ENCODE measurements at places on chromosomes 2 and 18. TPM values are rescaled to one million over a fixed set of nuclear protein-coding genes. Genes with fewer than 3 reads are reported as not detected.
A peak's percentile ranks its signal among the peaks of the same experiment; 100 is the strongest.

DNA sequence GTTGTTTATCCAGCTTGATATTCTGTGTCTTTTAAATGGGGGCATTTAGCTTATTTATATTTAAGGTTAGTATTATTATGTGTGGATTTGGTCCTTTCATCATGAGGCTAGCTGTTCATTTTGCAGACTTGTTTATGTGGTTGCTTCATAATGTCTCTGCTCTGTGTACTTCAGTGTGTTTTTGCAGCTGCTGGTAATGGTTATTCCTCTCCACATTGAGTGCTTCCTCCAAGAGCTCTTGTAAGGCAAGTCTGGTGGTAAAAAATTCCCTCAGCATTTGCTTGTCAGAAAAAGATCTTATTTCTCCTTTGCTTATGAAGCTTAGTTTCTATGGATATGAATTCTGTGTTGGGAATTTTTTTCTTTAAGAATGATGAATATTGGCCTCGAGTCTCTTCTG, 47.8 kb upstream of the NT5C1B start:
- no peak for DNase-seq

DNA sequence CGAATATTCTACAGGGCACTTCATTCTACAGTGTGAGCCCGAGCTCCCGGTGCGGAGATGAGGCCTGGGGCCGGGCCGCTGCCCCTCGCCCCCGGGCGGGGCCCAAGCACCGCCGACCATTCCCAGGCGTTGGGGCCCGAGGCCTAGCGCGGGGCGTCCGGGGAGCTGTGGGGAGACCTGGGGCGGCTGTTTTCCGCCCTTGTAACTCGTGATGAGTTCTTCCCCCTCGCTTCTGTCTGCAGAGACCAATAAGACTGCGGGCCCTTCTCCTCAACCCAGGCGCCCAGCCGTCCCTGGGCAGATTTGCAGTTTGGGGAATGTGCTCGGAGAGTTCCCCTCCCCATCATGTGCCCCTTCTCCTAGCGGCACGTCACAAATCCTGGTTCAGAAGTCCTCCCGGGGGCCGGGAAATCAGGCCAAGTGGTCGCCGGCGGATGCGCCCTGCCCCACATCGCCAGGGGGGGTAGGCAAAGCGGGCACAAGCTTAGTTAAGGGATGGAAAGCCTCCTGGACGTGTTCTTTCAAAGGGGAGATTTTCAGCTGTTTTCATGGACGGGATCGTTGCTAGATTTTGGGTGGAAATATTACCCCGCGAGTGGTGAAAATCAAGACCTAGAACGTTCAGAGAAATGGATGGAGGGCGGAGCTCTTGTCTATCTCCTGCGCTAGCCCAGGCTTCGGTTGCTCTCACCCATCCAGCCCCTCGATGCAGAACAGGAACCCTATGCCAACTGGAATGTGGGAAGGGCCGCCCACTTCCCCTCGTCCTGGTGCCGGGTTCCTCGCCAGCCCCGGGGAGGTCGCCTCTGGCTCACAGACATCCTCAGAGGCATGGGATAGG, 18.8 kb upstream of the HAAO start:
- DNase-seq, result peak; percentile 57

GRCh38 chr18:23573626-23574431, 12.5 kb downstream of the NPC1 start:
- DNase-seq, result peak; percentile 68

DNA sequence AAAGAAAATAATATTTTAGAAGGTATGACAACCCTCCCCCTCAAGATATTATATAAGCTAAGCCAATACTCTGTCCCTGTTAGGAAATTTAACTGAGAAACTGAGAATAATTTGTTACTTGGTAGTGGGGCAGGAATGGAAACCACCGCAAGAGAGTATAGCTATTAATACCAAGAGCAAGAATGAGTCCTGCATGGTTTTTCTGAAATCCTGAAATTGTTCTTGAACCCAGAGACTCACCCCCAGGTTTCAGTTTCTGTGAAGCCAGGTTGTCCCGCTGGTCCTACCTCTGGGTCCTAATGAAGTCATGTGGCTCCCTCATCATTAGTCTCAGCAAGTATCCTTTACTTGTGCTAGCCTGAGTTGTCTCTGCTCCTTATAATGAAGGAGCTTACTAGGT, 671.0 kb upstream of the ACVR2A start:
- no peak for DNase-seq

DNA sequence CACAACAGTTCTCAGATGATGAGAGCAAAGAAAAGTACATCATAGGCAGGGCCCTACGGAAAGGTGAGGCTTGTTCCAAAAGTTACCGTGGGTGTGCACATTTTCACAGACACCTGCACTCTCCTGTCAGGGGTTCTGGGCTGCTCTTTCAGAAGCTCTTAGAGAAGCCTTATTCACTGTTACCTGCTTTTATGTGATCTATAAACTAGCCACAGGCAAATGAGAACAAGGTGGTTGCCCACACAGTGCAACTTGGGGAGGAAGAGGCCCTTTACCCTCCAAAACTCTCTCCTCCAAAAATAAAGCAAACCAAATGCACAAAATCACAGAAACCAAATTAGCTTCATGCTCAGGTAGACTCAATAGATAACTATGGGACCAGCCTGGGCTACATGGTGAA, 11.1 kb upstream of the CUL3 start:
- DNase-seq, result no peak

GRCh38 chr2:65215946-65216345, 11.7 kb upstream of the ACTR2 start:
- no peak for DNase-seq

- no peak for DNase-seq
Observed at GRCh38 chr2:11955314-11955713, 208.9 kb downstream of the LPIN1 start.

- DNase-seq, result peak; percentile 54
Observed at GRCh38 chr2:189791338-189792042, 7.2 kb downstream of the PMS1 start.

DNA sequence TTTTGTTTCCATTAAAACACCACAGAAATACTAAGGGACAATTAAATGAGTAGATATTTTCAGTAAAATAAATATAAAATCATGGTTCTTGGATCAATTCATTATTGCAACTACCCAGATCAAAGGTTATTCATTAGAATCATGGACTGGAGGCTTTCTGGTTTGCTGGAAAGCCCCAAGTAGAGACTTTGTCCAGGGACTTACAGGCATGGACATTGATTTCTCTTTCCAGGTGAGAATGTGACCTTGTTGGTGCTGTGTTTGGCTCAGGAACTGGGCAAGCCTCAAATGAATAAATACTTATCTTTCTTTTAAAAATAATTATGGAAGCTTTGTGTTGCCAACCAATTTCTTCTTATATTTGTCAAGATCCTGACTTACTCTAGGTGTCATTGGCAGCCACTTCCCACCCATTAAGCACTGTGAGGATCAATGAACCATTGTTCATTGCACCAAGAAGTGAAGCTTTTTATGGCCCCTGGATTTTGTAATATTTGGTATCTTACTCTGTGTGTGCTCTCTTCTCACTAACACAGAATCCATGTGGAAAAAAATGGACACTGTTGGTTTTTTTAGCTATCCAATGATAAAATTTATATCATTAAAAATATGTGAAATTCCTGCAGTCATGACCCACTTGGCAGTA, 205.8 kb upstream of the NRXN1 start:
- no peak for DNase-seq

DNA sequence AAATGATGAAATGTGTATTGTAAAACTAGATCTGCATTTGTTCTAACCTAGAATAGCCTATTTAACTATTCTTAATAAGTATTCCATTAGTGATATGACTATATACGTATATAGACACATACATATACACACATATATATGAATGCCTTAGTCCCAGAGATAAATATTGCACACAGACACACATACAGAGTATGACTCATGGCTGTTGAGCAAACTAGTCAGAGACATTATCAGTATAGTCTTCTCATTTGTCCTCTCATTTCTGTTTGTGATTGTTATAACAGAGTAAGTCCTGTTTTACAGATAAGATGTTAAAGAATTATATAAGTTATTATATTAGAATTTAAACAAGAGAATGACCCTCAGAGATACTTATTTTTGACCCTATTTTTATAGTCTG, 202.5 kb downstream of the CCDC102B start:
- no peak for DNase-seq

DNA sequence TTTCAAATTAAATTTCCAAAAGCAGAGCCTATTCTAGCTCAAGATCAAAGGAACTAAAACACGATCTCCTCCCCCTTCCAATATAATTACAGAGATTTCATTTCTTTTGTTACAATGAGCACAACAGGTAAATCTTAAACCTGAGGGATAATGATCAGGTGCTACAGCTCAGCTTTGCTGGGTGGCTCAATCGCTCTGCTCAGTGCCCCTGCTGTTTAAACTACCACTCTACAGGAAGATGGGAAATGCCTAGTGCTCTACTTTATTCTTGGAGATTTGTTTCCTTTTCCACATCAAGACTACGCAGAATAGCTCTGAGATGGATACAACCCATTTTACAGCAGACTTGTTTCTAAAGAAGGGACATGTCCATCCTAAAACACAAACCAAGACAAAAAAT, 162.3 kb downstream of the TCF4 start:
- DNase-seq, result no peak

- no peak for DNase-seq
Observed at GRCh38 chr2:154173919-154174318, 302.2 kb downstream of the GALNT13 start.

DNA sequence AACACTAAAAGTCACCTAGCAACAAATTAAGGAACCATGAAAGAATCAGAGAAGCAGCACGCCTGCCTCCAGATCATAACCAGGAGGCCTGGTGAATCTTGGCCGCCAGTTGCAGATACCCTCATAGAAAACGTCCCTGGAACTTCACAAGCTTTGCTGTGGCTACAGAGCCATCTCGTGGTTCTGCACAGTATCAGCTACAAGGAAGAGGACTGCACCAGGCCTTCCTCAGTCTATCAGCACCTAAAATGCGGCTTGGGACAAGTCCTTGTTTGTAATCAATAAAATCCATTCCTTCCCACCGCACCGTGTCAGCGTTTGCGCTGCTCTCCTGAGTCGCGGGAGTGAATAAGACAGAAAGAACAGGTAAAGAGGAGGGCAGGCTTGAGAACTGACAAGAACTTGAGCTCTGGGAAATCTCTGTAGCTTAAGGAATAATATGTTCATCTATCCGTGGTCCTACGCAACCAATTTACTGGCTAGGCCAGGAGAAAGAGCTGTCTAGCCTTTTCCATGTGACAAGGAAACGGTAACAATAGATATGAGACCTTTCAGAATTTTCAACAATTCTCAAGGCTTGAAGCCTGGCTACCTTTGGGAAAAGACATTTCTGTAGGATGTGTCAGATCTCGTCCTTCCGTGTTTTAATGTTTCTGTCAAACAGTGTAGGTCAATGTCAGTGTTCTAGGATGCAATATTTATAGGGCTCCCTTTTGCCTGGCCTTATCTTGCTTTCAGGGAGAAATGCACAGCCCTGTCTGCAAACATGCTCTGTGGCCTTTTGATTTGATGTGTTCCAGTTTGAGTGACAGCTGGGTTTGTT, 128.5 kb upstream of the RAB12 start:
- no peak for DNase-seq

GRCh38 chr2:40353231-40353630, 98.7 kb downstream of the SLC8A1 start:
- no peak for DNase-seq

DNA sequence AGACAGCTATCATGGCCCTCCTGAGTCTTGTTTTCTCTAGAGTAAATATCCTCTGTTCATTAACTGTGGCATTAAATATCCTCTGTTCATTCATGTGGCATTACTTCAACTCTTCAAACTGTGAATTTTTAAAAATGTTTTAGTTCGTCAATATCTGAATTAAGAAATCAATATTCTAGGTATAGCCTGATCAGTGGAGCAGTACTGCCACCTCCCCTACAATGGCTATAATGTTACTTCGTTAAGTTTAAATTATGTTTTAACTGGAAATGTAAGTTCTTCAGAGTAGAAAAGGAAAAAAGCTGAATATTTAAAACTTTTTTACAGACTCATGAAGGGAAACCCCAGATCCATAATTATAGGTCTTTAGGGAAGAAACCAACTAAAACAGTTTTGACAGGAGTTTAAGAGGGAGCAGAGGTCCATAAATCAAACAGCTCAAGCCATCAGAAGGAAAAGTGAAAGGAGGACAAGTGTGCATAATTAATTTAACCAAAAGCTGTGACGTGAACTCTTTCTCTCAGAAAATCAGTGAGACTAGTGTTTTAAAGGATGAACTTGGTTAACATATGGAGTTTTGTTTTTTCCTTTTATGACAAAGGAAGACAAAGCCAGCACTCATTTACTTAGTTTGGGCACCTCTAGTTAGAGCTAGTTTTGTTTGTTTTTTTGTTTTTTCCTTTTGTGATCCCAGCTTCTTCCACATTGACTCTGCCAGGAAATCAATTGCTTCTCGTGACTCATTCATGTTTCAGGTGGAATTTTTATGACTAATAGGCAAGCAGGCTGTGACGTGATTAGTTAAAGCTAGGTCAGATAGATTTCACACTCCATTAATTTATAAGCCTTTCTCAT, 44.9 kb downstream of the RBBP8 start:
- no peak for DNase-seq

GRCh38 chr2:226983895-226984749, 148.3 kb downstream of the RHBDD1 start:
- no peak for DNase-seq

GRCh38 chr2:122639176-122639575, 883.7 kb downstream of the TSN start:
- no peak for DNase-seq

GRCh38 chr18:43870626-43871025, 593.3 kb upstream of the SYT4 start:
- DNase-seq, result no peak

GRCh38 chr2:33168922-33169321, 222.2 kb downstream of the LTBP1 start:
- DNase-seq, result no peak

DNA sequence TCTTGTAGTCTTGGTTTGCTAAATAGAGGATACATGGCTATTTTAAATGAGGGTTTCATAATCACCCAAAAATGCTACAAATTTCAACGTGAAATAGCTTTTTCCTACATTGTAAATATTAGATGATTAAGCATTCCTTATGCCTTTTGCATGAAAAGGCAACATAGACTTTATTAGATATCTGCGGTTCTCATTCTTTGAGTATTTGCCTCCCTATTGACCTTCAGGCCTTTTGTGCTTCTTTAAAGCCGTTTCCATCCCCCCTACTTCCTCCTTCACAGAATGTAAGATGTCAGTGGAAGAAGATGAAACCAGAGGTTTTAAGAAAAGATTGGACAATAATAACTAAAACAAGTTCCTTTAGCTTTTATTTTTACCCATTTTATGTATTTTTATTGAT, 144.1 kb downstream of the UBE2E3 start:
- DNase-seq, result no peak

- no peak for DNase-seq
Observed at GRCh38 chr2:63663013-63663864, 74.5 kb downstream of the MDH1 start.

Gene CXCR1
- polyA plus RNA-seq, result 13.0 TPM

Gene RAB6C
- not detected for polyA plus RNA-seq

Gene XRCC5
- polyA plus RNA-seq, result 350 TPM

Gene CARF
- polyA plus RNA-seq, result 2.9 TPM

Data from immature natural killer cell (primary cell).